ENCODE measurements at places on chromosomes 7 and 10. TPM values are rescaled to one million over a fixed set of nuclear protein-coding genes. Genes with fewer than 3 reads are reported as not detected.

The NFKB2 gene
- total RNA-seq = 61.8 TPM

The AQP1 gene
- total RNA-seq = 1.2 TPM

The TAC1 gene
- 2.7 TPM for total RNA-seq

The MEOX2 gene
- 52.5 TPM for total RNA-seq

The TMEM26 gene
- total RNA-seq = not detected

The UTF1 gene
- not detected for total RNA-seq

The MLXIPL gene
- total RNA-seq = 0.05 TPM

The CH25H gene
- total RNA-seq = not detected

The DENND2A gene
- total RNA-seq = 8.3 TPM

The CCDC172 gene
- not detected for total RNA-seq

The COMTD1 gene
- 17.8 TPM for total RNA-seq

The ZNF33B gene
- 8.2 TPM for total RNA-seq

The SPDYE17 gene
- not detected for total RNA-seq

Data from A375 (cell line).